ENCODE measurements at places on chromosomes 6 and 20.

- no peak for DNase-seq
Measured at GRCh38 chr20:15759594-15759993, 813.7 kb downstream of the KIF16B start.

DNA sequence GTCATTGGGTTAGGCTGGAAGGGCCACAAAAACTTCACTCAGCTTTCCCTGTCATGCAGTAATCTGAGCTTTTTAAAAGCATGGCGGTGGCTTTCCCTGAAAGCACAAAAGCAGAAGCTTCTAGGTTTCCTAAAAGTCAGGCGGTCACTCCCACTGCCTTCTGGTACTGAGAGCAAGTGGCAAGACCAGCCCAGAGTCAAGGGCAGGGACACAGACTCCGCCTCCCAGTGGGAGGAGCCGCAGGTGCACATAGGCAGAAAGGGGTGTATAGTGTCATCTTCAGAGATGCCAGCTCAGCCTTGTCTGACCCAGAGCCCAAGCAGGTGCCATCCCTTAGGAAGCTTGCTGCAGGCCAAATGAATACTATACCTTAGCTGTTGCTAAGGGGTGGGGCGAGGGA lies 18.0 kb upstream of the PACSIN1 start:
- no peak for DNase-seq

DNA sequence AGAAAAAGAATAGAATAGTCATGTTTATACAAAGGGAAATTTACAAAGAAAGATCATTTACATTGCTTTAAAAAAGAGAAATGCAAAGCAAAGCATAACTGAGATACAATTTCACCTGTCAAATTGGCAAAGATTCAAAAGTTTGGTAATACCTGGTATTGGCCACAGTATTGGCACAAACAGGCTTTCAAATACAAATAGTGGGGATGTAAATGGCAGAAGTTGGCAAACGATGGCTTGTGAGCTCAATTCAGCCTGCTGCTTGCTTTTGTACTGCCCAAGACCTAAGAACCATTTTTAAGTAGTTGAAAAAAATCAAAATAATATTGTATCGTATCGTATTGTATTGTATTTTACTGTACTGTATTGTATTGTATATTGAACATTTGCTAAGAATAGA lies 194.5 kb upstream of the JAG1 start:
- DNase-seq = no peak

- no peak for DNase-seq
Measured at GRCh38 chr6:34393966-34394305, 1.5 kb upstream of the NUDT3 start.

GRCh38 chr6:170100046-170100445 lies 190.8 kb downstream of the DLL1 start:
- DNase-seq = no peak

DNA sequence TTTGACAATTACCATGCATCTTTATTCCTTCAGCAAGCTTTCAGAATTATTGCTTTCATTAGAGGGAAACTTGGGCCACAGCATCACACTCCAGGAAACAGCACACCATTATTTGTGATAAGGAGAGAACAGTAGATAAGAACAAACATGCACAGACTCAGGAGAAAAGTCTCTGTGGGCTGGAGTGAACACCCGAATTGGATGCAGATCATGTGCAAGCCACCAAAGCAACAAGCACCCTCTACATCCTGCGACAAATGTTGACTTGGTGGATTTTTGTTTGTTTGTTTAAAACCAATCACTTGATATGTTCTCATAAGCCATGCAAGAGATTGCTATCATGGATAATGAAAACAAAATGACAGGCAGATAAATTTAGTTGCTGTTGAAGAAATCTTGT lies 67.7 kb upstream of the ZFP64 start:
- no peak for DNase-seq

DNA sequence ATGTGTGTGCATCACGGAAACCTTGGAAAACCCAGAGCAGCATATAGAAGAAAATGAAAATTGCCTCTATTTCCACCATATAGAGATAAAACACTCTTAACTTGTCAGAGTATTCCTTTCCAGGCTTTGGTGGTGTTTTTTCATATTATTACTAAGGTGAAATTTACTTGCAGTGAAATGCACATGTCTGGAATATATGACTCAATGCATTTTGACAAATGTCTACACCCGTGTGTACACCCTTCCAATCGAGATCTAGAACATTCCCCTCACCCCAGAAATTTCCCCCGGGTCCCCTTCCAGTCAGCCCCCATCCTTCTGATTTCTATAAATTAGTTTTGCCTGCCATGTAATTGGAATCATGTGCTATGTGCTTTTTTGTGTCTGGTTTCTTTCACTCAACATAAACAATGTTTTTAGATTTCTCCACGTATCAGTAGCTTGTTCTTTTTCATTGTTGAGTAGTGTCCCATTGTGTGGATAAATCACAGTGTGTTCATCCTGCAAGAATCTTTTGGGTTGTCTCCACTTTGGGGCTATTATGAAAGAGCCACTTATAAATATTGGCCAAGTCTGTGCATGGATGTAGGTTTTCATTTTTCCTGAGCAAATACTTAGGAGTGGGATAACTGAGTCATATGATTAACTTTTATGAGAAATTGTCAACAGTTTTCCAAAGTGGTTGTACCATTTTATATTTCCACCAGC lies 19.9 kb upstream of the PREX1 start:
- no peak for DNase-seq

- peak; percentile 76 for DNase-seq
Measured at GRCh38 chr6:35489995-35490791, 6.7 kb downstream of the TEAD3 start.

- no peak for DNase-seq
Measured at GRCh38 chr6:149128489-149129145, 188.9 kb upstream of the TAB2 start.

DNA sequence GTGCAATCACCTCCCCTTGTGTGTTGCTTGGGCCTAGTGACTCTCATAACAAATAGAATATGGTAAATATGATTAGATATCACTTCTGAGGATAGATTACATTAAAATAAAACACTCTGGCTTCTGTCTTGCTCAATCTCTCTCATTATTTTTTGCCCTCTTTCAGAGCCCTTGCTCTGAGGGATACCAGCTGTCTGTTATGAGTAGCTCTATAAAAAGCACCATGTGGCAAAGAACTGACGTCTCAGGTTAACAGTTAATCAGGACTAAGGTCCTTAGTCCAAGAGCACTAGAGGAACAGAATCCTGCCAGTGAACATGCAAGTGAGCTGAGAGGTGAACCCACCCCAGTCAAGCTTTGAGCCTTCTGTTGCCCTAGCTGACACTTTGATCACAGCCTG lies 402.2 kb upstream of the HTR1E start:
- no peak for DNase-seq

DNA sequence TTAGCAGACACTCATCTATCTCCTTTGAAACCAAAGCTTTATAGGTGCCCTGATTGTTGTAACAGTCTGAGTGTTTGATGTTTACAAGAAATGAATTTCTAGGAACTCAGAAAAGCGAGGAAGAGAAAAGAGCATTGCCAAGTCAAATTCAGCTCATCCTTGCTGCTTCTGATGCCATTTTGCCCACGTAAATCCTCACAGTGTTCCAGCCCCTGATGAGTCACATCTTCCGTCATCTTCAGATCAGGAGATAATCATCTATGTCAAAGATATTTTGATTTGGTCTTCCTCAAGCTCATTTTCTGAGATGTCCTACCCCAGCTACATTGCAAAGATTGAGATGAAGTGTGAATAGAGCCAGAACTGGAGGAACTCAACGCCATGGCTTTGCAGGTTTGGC lies 426.2 kb downstream of the BMP2 start:
- DNase-seq = no peak

DNA sequence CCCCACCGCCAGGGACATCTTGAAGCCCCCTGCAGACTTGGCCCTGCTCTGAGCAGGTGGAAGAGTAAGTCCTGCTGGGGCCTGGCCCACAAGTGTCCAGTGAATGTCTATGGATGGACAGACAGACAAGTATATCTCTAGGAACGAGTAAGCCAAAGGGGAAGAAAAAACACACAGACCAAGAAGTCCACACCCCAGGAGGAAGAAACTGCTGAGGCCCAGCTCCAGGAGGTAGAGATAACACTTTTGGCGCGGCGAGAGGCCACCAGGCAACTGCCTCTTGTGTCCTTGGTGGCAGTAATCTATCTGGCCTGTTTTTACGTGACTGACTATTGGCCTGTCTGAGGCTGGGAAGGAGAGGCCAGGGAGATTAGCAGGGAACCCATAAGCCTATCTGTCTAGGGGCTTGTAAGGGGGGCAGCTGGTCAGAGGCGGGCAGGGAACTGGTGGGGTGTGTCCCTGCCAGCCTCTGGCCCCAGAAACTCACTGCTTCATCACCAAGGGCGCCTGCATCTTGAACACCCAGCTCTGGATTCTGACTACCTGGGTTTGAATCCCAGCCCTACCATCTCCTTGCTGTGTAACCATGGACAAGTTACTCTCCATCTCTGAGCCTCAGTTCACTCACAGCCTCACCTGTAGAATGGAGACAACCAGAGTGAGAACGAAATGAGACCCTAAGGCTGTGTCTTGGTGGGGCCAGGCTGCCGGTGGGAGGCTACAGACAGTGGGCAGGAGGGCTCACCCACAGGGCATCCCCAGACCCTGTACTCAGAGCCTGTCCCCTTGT lies 31.3 kb downstream of the C20orf203 start:
- no peak for DNase-seq

- no peak for DNase-seq
Measured at GRCh38 chr6:37657112-37657886, 40.4 kb downstream of the MDGA1 start.

DNA sequence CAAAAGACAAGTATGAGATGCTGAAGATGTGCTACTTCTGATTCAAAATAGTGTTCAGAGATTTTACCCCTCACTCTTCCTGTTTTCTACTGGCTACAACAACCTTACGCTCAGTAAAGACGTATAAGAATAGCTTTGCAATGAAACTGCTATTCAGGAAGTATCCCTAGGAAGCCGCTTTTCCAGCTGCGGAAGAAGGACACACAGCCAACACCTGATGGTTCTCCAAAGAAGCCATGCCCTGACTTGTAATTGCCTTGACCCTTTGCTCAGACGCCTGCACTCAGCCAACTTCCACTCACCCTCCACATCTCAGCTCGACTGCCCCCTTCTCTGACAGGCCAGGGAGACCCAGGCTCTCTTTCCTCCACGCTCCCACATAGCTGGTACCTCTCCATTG lies 111.6 kb downstream of the DTNBP1 start:
- DNase-seq = no peak

DNA sequence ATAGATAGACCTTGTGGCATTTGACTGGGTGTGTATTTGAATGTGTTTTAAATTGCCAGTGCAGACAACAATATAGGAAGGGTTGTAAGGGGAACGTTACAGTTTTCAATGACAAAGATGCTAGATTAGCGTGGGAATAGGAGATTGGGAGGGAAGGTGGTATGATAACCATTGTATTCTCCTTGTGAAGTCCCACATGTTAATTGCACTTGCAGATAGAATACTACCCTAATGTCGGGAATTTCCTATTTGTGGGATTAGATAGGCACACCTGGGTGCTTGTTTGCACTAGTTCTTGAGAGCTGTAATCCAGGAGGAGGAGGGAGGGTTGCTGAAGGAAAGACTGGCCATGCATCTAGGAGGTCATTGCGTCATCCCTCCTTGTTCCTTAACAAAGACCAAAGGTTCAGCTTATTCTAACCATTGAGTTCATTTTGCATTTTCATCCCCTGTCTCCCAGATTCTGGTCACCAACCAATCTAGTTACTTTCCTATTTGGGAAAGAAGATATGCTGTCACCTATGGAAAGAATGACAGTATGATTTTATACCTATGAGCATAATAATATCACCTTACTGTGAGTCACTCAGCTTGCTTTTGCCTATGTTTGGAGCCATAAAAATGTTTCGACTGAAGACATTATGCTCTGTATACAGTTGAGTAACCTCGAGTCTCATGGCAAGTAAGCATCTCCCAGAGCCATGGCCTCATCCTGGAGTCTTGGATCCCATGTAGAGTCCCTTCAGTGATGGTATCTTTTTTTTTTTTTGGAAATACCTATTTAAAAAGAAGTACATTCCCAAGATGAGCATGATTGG lies 201.5 kb downstream of the DTNBP1 start:
- DNase-seq = no peak

GRCh38 chr20:53828682-53829254 lies 235.1 kb upstream of the ZNF217 start:
- DNase-seq = no peak

GRCh38 chr20:57371363-57371762 lies 19.8 kb upstream of the RBM38 start:
- DNase-seq = no peak

- no peak for DNase-seq
Measured at GRCh38 chr6:40778918-40779317, 191.8 kb upstream of the LRFN2 start.

DNA sequence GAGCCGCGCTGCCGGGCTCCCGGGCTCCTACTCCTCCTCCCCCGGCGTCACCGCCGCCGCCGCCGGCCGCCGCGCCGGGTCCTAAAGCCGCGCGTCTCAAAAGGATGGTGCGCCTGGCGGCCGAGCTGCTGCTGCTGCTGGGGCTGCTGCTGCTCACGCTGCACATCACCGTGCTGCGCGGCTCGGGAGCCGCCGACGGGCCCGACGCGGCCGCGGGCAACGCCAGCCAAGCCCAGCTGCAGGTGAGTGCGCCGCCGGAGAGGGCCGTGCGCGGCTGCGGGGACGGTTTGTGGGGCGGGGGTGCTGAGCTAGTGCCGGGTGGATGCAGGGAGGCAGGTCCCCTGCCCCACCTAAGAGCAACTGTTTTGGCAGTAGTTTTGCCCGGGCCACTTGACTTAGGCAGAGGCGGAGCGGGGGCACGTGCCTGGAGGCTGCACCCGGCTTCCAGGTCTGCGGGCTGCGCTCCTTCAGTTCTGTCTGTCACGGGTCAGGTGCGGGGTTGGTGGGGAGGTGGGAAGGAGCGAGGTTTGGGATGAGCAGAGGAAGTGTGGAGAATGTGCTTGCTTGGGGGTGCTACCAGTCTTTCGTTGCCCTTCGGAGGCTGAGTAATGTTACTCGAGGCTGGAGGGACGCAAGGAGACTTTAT lies 722 bp downstream of the ISM1 start:
- DNase-seq = peak; percentile 72

DNA sequence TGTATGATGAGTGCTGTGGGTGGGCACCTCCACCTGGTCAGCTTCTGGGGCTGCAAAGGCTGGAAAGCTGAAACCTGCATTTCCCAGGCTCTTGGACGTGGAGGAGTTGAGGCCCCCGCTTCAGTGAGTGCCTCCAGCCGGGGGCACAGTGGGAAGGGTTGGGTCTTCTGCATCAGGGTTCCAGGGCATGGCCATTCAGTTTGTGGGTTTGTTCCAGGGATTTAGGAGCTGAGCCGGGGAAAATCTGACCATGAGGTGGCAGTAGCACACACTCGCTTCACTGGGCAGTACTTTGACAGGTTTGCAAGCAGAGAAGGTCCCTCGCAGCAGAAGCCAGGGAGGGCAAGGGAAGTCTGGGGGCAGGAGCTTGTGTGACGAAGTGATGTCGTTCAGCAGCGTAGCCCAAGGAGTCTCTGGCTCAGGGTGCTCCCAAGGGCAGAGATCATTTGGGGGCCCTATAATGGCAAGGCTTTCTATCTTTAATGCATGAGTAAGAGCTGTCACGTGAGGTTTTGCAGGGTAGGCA lies 69.5 kb upstream of the SULF2 start:
- DNase-seq = no peak

GRCh38 chr6:52077180-52077884 lies 10.1 kb downstream of the PKHD1 start:
- DNase-seq = no peak
